Activated T-cell treated with anti-CD3 and anti-CD28 coated beads, Interleukin-2, amount 50 U/mL, for 1 hour (primary cell): ENCODE measurements at places on chromosomes 1 and 21.

DNA sequence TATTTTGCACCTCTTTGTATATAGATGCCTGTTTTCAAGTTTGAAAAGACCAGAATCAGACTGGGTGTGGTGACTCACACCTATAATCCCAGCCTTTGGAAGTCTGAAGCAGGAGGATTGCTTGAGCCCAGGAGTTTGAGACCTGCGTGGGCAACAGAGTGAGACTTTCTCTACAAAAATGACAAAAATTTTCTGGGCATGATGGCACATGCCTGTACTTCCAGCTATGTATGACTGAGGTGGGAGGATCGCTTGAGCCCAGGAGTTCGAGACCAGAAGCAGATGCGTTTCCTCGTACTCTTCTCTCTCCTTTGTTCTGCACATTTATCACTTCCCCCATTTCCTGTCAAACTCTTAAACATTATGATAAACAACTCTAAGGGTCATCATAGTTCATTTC lies 310.0 kb upstream of the SNX7 start:
- no peak for DNase-seq

- DNase-seq: no peak
Measured at GRCh38 chr21:25997788-25998611, 172.6 kb downstream of the APP start.

DNA sequence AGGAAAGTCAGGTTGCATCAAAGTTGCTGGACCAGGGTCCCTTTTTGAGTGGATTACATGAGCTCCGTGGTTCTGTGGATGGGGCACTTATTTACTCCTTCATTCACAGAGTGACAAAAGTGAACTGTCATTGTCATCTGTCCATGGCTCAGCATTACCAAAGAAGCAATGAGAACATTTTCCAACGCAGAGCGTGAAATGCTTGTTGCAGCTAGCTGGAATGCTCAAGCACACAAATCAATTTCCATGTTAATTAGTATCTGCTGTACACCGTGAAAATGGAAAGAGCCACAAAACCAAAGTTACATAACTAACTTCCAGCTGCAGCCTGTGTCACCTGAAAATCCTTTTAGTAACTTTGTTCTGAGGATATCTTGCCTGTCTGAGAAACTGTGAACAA lies 78.9 kb downstream of the MT1HL1 start:
- DNase-seq: no peak

GRCh38 chr1:58166417-58166816 lies 380.1 kb downstream of the OMA1 start:
- DNase-seq: no peak
